ENCODE measurements at places on chromosomes 4 and X.

DNA sequence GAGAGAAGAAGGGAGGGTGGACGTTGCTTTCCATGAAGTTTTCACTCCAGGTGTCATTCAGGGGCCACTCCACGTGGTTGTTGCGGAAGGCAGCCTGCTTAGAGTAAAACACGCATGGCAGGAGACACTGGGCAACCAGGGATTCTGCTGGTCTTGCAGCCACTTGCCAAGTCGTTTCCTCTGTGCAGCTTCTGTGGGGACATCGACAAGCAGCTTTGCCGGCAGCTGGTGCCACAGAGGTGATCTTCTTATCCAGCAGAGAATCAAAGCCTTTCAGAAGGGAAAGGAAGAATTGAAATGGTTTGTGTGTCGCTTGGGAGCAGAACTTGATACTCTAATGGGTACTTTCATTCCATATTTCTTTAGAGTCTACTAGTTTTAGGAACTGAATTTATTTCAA is 867.1 kb upstream of the TENM3 start:
- DNase-seq, result no peak

DNA sequence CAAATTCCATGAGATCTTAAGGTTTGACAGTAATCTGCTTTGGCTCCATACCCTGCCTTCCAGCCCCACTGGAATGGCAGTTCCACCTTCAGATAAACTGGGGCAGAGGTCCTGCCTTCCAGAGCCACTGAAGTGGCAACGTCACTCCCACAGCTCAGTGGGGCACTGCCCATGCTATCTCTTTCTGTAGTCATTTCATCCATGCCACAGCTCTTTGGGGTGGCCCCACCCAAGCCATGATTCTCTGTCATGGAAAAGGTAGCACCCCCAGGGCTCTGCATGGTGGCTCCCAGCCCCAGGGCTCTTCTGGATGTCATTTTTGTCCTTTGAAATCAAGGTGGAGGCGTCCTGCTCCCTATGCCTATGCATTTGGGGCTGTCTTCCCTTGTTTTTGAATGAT is 596.5 kb downstream of the SPOCK3 start:
- no peak for DNase-seq

- DNase-seq, result peak; percentile 12
Measured at GRCh38 chrX:66728818-66729271, 90.0 kb upstream of the EDA2R start.

GRCh38 chr4:105281124-105281415 is 134.4 kb downstream of the TET2 start:
- no peak for DNase-seq

DNA sequence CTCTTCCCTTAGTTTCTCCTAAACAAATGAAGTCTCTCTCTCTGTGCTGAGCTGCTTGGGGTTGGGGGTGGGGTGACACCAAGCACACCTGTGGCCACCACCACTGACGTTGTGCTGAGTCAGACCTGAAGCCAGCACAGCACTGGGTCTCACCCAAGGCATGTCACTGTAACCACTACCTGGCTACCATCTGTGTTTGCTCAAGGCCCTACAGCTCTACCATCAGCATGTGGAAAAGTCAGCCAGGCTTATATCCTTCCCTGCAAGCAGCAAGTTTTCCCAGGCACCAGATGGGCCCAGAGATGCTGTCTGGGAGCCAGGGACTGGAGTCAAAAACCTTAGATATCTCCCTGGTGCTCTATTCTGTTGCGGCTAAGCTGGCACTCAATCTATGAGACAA is 6.9 kb downstream of the CXCL10 start:
- DNase-seq, result no peak

DNA sequence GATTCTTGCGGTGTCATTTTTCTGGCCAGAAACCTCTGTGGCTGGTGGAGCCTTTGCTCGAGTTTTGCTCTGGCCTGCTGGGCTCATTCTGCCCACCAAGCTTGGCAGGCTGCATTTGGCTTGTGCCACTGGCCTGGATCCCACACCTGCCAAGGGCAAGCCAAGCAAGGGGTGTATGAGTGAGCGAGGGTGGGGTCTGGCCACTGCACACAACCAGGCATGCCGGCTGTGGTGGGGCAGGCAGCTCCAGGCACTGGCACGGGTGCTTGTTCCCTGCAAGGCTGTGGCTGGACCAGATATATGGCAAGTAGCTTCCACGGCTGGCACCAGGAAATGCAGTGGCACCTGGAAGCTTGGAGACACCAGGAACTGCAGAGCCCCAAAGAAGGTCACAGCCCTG is 68.6 kb upstream of the PPP3CA start:
- DNase-seq, result no peak

DNA sequence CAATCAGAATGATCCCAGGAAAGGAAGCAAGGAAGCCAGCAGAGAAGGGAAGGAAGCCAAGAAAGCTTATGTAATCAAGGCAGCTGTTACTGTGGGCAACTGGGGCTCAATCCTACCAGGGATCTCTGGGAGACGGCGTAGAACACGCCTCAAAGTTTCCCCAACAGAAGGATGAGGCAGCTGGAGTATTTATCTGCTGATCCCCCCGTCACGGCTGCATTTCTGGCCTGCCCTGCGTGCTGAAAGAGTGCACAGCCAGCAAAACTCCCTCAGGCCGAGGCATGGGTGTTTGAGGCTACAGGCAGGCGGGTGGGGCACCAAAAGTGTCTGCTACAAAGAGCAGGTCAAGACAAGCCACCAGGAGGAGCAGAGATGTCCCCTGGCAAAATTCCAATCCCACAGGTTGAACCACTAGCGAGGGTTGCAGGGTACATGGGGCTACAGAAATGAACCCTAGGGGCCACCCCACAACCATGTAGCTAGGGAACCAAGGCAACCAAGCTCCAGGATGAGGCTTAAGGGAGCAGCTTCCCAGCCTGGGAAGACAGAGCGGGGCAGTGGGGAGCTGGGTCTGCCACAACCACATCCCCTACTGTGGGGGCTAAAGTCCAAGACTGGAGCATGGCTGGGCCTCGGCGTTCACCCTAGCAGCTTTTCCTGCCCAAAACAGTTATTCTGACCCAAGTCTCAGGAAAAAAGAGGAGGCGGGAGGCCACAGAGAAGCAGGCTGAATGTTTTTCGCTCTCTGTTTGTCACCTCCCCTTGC is 113.4 kb downstream of the BCOR start:
- DNase-seq, result peak; percentile 51

DNA sequence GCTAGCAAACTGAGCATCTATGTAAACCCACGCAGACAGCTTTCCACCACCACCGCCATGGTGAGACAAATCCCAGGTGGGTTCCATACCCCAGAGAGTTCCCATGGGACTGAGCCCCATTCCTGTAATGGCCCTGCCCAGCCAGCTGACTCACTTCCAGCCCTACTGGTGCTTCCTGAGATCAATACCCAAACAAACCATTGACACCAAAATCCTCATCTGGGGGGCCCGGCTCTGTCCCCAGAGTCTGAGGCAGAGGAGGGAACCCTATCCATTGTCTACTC is 30.1 kb upstream of the JAKMIP1 start:
- DNase-seq, result no peak
